ENCODE measurements at places on chromosomes 3 and 15.

- DNase-seq = no peak
Measured at GRCh38 chr3:53628536-53629401, 134.4 kb downstream of the CACNA1D start.

GRCh38 chr3:100331660-100332059 lies 2.9 kb upstream of the NIT2 start:
- no peak for DNase-seq

- DNase-seq = no peak
Measured at GRCh38 chr15:38461066-38461833, 7.3 kb downstream of the FAM98B start.

DNA sequence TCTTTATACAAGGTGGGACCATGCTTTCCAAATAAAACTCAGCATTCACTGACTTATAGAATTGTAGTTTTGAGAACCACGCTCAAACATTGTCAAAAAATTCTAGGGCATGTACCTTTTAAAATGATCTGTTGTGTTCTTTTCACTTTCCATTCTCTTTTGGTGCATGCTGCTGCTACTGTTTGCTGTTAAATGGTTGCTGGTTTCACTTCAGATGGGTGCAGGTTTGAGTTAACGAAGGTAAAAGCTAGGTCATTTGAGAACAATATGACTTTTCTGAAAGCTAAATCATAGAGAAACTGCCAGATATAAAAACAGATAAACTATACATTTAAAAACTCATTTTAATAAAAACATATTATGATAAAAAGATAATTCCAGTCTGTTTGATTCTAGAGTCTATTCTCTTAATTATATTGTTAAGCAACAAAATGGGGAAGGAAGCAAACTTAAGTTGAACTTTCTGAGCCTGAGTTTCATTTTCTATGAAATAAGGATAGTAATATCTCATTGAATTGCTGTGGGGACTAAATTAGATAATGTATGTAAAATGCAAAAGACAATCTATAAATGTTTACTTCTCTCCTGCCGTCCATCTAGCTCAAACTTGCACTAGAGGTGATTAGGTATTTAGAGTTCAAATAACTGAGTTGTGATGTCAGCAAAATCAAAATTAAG lies 82.4 kb downstream of the OXSM start:
- DNase-seq = no peak

- DNase-seq = peak; percentile 49
Measured at GRCh38 chr15:63232943-63233342, 43.5 kb downstream of the RAB8B start.

DNA sequence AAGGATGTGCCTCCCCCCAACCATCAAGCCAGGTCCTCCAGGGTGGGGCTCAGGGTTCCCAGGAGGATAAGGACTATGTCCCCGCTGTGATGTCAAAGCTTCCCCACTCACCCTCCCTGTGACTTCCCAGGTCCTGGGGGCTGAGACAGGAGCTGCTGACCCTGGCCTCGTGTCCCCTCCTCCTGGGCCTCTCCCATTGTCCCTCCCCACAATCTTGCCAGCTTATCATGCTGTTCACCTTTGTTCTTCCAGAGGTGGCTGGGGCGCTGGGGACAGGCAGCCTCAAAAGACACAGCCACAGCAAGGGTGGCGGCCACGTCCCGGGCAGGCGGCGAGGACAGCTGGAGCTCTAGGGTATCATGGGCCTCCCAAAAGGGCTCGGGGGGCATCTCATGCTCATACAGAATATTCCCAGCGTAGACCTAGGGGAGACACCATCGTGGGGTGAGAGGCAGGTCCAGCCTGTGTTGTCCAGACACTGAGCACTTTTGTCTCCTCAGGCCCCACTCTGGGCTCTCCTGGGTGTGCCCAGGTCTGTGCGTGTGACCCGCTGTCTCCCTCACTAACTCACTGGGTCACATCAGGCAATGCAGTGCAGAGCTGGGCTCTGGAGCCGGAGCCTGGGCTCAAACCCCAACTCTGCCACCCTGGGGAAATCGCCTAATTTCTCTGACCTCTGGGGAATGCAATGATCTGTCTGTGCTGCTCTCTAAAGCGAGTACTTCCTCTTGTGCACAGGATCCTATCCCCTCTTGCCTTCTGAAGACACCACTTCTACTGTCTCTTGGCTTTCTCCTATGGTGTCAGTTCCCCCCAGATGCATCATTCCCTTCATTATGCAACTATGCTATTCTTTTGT lies 30.0 kb downstream of the SNX33 start:
- no peak for DNase-seq

- peak; percentile 50 for DNase-seq
Measured at GRCh38 chr3:149507491-149508324, 33.2 kb downstream of the TM4SF4 start.

DNA sequence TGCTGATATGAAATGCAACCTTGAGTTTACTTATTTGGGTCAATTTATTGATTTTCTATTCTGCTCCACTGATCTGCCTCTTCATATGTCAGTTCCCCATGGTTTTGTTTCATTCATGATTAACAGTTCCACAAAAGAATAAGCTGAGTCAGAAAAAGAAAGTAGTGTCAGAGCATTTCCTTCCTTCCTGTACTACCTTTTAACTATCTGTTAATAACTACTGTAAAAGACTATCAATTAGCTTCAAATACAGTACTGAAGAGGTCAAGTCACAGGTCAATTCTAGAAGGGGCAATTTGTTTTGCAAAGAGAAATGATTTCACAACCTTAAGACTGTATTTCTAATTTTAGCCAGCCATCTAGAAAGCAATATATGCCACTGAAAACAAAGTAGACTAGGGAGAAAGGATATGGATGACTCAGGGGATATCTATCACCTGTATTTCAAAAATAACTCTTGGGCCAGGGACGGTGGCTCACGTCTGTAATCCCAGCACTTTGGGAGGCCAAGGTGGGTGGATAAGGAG lies 129.5 kb downstream of the TFDP2 start:
- no peak for DNase-seq

GRCh38 chr15:94000606-94001005 lies 230.8 kb upstream of the MCTP2 start:
- DNase-seq = no peak

- DNase-seq = no peak
Measured at GRCh38 chr3:5861151-5861550, 673.6 kb downstream of the EDEM1 start.

DNA sequence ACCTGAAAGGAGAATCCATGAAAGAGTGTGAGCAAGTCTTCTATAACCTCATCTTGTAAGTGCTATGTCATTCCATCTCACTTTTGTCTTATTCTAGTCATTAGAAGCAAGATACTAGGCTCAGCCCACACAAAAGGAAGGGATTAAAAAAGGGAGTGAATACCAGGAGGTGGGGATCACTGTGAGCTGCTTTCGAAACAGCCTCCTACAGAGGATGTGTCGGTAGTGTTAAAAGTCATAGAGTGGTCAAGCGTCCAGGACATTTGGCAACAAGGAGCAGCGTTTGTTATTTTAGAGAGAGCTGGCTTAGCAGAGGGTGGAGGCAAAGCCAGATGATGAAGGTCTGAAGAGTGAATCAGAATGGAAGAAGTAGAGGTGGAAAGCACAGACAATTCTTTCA lies 11.7 kb upstream of the ZNF148 start:
- peak; percentile 83 for DNase-seq

DNA sequence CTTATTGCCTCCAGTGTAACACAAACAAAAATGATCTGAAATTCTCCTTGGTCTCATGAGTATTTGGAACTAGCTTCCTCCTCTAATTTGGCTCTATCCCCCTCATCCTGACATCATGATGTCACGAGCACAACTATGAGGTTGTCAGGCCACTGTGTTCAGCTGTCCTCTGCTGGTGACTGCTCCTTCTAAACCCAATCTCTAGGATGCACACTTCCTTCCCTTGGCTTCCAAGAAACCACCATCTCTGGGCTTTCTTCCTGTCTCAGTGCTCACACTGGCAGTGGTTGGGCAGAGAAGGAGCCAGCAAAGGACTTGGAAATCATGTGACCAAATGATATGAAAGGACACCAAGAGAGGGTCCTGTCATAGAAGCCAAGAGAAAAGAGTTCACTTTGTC lies 30.7 kb upstream of the EIF1B start:
- DNase-seq = no peak

DNA sequence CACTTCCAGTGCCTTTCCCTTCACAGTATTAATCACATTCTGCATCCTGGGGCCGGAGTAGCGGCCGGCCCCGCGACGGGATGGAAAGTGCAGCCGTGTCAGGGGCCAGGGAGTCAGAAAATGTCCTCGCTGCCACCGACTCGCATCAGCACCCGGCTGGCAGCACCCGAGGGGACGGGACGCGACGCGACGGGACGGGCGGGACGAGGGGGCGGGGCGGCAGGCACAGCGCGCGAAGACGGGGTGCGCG lies 353 bp downstream of the ATG3 start:
- DNase-seq = no peak

GRCh38 chr15:68774521-68775235 lies 46.0 kb downstream of the ANP32A start:
- no peak for DNase-seq

DNA sequence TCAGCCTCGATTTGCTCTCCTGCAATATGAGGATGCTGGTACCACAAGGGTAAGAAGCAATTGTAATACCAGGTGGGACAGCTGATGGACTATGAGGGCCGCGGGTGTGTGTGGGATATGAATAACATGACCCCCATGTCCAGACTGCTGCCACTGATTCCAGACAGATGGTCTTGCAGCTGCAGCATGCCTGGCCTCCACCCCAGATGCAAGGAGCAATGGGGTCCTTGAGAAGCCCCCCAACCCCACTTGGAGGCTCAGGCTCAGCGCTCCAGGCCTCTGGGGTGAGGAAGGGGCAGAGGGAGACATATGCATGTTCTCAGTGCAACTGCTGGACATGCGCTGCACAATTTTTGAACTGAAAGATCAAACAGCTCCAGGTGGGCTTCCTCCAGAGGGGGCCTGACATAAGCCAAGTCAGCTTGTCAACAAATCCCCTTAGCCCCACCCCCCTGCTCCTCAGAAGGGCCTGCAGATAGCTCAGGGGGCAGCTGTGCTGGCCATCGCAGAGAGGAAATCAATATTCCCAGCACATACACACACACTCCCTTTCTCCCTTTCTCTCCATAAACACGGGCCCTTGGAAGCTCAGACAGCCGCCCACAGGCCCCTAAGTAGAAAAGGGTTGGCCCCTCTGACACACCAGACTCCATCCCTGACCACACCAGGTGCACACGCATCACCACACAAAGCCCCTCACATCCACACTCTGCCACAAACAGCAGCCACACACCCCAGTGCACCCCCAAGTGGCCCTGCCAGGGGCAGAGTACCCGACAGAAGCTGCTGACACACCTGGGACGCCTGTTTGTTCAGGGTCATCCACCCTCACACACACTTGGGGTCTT lies 107.0 kb downstream of the IQSEC1 start:
- no peak for DNase-seq

DNA sequence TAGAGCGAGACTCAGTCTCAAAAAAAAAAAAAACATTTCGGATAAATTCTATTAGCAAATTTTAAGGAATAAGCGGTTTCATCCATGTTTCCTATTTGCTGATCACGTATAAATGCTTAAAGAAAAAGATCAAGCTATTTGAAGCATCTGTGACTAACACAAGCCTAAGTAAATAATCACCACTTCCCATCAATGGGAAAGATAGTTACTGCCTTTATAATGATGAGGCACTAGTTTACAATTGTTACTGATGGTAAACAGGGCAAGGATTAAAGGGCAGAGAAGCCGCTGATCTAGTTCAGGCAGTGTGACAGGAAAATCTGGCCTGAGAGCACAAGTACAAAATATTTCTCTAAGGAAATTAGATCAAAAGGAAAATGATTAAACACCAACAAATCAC lies 13.7 kb downstream of the CLPX start:
- no peak for DNase-seq

DNA sequence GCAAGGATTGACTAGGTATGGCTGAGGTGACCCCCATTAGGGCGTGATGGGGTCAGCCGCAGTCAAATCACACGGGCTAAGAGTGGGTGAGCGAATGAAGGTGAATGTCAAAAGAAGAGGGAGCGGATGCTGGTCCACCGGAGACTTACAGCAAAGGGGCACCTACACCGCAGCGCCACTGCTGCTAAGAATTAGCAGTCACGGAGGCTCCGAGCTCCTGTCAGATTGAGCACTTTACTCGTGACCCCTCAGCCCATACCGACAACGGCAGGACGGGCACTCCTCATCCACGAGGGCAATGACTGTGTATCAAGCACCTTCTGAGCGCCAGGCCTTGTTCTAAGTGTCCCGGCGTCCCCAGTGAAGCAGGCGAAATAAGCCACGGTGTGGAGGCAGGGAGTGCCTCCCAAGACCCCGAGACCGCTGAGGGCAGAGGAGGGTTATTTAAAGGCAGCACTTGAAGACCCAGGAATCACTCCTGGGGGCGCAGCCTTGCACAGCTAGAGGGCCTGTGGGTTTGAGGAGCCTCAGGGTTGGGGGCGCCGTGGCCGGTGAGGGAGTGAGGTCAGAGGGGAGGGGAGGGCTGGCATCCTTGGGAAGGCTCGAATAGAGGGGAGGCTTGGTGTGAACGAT lies 61.6 kb upstream of the GATA2 start:
- DNase-seq = no peak

DNA sequence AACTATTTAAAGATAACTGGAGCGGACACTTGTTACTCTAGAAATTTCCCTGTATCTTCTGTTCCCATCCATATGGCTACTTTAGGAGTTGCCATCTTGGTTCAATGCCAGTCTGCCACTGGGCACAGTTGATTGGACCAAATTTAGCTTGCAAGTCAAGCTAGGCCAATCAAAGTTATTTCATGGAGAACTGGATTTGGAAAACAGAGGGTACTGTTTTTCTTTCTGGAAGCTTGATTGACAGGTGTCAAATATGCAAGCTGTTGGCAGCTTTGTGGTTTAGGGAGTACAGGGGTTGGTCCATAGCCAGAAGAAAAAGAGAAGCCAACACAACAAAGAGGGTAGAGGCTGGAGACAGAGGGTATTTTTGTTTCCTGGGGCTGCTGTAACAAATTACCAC lies 33.4 kb upstream of the KLHL25 start:
- no peak for DNase-seq

GRCh38 chr3:30314757-30315325 lies 291.6 kb upstream of the TGFBR2 start:
- DNase-seq = no peak

GRCh38 chr3:128036119-128036518 lies 16.1 kb upstream of the SEC61A1 start:
- no peak for DNase-seq

GRCh38 chr3:29527246-29527645 lies 246.4 kb downstream of the RBMS3 start:
- DNase-seq = no peak

DNA sequence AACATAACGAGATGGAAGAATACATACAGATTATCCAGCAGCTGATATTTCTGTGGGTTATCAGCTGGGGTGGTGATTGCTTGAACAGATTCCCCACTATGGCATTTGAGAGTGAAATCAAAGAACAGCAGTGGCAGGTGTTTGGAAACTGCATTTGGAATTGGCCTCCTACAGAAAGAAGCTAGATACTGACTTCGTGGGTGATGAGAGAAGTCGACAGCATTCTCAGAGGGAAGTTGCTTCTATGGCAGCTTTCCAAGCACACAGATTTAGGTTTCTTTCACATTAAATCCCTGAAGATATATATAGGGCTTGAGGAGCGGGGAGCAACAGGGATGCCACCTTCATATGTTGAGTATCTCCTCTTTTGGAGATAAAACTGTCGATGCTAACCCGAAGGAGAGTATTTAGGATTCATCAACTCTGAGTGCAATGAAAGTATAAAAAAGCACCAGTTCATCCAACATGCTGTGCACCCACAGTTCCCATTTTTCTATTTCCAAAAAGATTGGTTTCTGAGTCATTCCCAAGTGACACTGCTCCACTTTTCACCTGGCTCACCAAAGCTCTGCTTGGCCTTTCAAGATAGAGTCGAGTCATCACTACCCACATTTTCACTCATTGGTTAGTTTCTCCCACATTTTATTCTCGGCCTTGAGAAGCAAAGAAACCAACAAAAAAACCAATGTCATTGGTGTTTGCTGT lies 579.8 kb upstream of the SUCLG2 start:
- no peak for DNase-seq

All from fibroblast of gingiva (primary cell).